ENCODE measurements at places on chromosomes 2 and 18.

GRCh38 chr2:51301381-51301780 is 269.4 kb upstream of the NRXN1 start:
- DNase-seq, result no peak

GRCh38 chr2:59250307-59250677 is 1009.2 kb upstream of the FANCL start:
- DNase-seq, result no peak

- no peak for DNase-seq
Measured at GRCh38 chr2:8367833-8368232, 314.0 kb upstream of the ID2 start.

DNA sequence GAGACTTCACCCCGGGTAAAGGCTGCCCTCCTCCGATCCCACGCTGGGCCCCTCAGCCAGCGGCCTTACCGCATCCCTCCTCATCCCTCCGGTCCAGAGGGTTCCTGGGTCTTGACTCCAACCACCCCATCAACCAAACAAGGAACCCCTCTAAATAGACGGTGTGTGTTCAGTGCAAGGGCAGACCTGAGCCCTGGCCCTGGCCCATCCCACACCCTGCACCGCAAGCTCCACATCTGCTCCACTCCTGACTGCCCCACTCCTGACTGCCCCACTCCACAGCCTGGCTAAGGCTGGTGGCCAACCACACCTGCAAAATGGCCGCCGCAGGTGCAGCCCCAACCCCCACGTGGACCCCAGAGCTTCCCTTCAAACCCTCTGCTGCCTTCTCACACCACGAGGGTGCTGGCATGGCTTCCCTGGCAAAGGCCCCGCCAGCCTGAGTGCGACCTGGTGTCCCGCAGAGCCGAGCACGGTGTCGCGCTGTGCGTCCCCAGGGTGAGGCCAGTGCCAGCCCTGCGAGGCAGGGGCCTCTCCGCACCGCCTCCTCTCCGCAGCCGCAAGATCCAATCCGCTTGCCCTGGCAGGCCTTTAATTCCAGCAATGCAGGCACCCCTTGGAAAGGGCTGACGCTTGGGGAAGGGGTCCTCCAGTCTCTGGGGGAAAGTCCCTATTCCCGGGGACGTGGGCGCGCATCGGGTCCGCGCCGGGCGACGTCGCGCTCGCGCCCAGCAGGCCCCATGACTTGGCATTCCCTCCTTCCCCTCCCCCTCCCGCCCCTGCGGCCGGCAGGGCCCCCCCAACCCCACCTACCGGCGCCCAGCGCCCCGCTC is 1.5 kb downstream of the KIF1A start:
- no peak for DNase-seq

DNA sequence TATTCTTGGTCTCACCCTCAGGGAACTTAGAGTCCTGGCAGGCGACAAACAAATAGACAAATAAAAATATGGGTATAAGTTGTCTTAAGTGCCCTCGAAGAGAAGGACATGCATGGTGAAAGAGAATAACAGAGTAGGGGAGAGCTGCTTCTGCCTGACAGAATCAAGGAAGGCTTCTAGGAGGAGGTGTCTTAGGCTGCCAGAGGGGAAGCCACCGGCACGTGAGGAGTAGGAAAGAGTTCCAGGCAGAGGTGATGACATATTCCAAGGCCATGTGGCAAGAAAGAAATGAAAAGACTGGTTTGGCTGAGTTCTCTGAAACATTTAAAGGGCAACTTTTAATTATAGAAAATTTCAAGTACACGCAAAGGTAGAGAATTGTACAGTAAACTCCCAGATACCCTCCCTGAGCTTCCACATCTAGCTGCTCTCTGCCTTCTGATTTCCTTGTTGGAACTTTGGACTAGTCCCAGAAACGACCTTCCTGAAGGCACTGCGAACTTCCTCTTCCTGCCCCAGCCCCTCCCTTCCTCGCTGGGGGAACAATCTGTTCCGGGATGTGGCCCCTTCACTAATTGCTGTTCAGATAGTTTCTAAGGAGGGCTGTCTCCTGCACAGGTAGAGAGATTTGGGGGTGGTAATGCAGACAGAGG is 91.7 kb downstream of the DYSF start:
- no peak for DNase-seq

DNA sequence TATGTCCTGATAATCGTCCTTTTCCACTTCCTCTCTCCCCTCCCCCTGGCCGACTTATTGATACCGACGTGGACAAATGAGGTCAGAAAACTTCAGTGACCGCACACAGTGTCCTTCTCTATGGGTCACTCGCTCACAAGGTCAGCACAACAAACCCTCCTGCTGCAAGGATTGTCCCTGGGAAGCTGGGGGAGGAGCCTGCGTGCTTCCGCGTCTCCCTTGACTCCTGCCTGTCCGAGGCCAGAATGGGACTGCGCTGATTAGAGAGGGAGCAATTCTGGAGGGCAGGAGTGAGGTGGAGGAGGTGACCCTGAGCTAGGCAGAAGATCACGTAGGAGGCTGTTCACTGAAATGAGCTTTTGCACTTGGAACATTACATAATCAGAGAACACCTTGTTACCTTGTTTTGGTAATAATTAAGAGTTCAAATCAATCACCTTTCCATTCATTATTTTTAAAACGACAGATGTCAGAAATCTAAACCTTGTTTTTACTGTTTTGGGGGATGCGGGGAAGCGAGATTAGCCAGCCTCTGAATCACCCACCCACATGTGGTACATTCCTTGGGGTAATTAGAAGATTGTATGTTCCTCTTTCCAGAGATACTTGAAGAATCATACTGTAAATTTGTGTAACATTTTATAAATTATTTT is 70.6 kb downstream of the CTAGE1 start:
- no peak for DNase-seq

GRCh38 chr18:49023271-49023937 is 72.6 kb upstream of the SMAD7 start:
- no peak for DNase-seq

DNA sequence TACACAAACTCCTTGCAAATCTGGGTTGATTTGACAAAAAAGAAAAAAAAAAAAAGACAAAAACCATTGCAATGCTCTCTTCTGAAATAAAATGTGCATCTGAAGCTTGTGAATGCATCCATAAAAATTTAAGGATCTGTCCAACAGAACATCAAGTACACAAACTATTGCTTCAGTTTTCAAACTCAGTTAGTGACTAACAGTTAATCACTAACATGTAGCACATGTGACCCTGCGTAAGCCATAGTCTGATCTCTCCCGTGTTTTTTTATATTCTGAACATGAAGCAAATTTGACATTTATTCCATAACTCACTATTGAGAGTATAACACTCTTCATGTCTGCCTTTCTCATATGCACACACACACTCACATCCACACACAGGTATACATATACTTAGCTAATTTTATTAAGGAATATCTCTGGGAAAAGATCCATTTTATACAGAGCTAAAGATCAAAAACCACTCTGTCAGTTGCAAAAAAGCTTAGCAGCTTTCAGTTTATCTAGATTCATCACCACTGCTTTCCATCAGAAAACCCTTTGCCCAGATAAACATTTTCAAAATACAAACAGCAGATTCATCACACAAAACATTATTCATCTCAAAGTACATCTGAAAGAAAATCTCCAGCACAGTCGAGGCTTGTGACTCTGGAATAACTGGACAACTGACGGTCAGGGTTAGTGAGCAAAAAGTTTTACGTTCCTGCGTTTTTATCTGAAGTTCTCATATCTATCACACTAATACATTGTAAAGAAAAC is 1000.4 kb upstream of the ACVR2A start:
- no peak for DNase-seq

GRCh38 chr18:79595876-79596374 is 83.7 kb upstream of the CTDP1 start:
- no peak for DNase-seq
